Panc1 (cell line): ENCODE measurements at places on chromosomes 5 and 9. TPM values are rescaled to one million over a fixed set of nuclear protein-coding genes. Genes with fewer than 3 reads are reported as not detected.

MYOT gene
- total RNA-seq: not detected

C9orf50 gene
- total RNA-seq: not detected

GADD45G gene
- total RNA-seq: 1.2 TPM

CEL gene
- total RNA-seq: 4.3 TPM

TPPP gene
- total RNA-seq: 0.98 TPM

DHX29 gene
- total RNA-seq: 30.1 TPM

RNF208 gene
- total RNA-seq: 11.5 TPM

GABBR2 gene
- total RNA-seq: 6.3 TPM

MOB3B gene
- 0.03 TPM for total RNA-seq

TSLP gene
- not detected for total RNA-seq

S100Z gene
- not detected for total RNA-seq

PCDHB12 gene
- total RNA-seq: 0.44 TPM

INSL6 gene
- total RNA-seq: not detected

GNA14 gene
- 0.15 TPM for total RNA-seq

MZB1 gene
- total RNA-seq: 0.49 TPM

SVEP1 gene
- 0.05 TPM for total RNA-seq

ADAMTS16 gene
- total RNA-seq: 0.54 TPM

SLC36A1 gene
- total RNA-seq: 13.6 TPM

ORM2 gene
- 0.77 TPM for total RNA-seq

GRIA1 gene
- not detected for total RNA-seq

IFNK gene
- total RNA-seq: not detected

TNFSF8 gene
- total RNA-seq: 0.15 TPM

CDH9 gene
- total RNA-seq: 0.10 TPM

SPACA9 gene
- total RNA-seq: 3.0 TPM

PCDHGB5 gene
- total RNA-seq: 0.87 TPM
